H9 (cell line): ENCODE measurements at places on chromosomes 7 and 10. TPM values are rescaled to one million over a fixed set of nuclear protein-coding genes. Genes with fewer than 3 reads are reported as not detected.
A peak's percentile ranks its signal among the peaks of the same experiment; 100 is the strongest.

- DNase-seq, result no peak
Observed at GRCh38 chr10:62239994-62240393, 28.6 kb downstream of the RTKN2 start.

Gene GAD2
- 2.0 and 2.3 TPM in 2 replicates for total RNA-seq

GRCh38 chr7:135994466-135995205 lies 17.5 kb upstream of the MTPN start:
- DNase-seq, result no peak

Gene GIMAP8
- not detected in 2 replicates for total RNA-seq

DNA sequence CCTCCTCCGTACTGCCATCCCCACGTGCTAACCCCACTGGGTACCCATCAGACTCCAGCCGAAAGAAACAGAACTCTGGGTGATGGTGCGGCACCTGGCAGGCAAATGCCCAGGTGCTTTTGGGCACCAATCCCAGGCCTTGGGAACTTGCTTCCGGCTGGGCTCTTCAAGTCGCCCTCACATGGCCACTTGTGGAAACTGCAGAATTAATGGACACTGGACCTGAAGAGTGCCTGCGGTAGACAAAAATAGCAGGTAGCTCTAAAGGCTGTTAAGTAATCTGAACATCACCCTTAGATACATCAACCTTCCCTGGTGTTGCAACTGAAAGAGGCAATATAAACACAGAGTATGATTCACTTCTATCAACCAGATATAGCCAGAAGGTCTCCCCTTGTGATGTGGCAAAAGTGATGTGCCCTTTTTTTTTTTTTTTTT lies 644.4 kb downstream of the GRM8 start:
- peak; percentile 84 for DNase-seq

Gene PAPOLB
- total RNA-seq, result 0.04 and 0.13 TPM in 2 replicates

- no peak for DNase-seq
Observed at GRCh38 chr10:123145542-123146012, 2.4 kb upstream of the HMX2 start.

- no peak for DNase-seq
Observed at GRCh38 chr7:50651271-50651989, 86.2 kb upstream of the DDC start.

- no peak for DNase-seq
Observed at GRCh38 chr10:36026081-36026480, 384.0 kb upstream of the FZD8 start.

Gene GJD4
- not detected in 2 replicates for total RNA-seq

Gene SAP25
- total RNA-seq, result 4.2 and 5.1 TPM in 2 replicates

DNA sequence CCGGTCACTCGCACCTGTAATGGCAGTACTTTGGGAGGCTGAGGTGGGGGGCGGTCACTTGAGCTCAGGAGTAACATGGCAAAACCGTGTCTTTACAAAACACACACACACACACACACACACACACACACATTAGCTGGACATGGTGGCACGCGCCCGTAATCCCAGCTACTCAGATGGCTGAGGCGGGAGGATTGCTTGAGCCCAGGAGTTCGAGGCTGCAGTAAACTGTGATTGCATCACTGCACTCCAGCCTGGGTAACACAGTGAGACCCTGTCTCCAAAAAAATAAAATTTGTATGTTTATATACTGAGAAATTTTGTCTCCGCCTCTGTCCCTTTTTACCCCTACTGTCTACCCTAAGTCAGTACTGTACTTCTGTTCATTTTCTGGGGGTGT lies 86.6 kb downstream of the CUX1 start:
- DNase-seq, result no peak

Gene GIMAP6
- not detected in 2 replicates for total RNA-seq

Gene FRAT2
- 128 and 129 TPM in 2 replicates for total RNA-seq

- peak; percentile 36 for DNase-seq
Observed at GRCh38 chr7:71385330-71385729, 253.4 kb downstream of the GALNT17 start.

GRCh38 chr7:121182281-121182680 lies 146.5 kb upstream of the WNT16 start:
- DNase-seq, result no peak

Gene TEX47
- not detected in 2 replicates for total RNA-seq

DNA sequence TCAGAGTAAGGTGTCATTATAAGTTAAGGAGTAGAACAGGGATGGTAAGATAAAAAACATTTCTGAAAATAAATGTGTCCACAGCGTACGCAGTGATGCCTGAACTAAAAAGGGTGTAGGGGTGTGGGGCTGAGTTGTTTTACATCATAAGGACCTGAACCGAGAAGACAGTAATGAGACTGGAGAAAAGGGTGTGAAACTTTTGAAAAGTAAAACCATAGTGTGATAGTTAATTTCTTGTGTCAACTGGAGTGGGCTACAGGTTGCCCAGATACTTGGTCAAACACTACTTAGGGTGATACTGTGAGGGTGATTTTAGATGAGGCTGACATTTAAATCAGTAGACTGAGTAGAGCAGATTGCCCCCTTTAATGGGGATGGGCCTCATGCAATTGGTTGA lies 169.0 kb upstream of the PRPS1L1 start:
- DNase-seq, result no peak

- no peak for DNase-seq
Observed at GRCh38 chr10:19683960-19684359, 132.3 kb upstream of the PLXDC2 start.
